ENCODE measurements at places on chromosomes 2 and 18.

GRCh38 chr2:217834744-217835513, 167.9 kb downstream of the TNS1 start:
- no peak for DNase-seq

GRCh38 chr2:50315336-50315735, 716.6 kb downstream of the NRXN1 start:
- DNase-seq = no peak

GRCh38 chr2:195763866-195764265, 106.8 kb downstream of the SLC39A10 start:
- no peak for DNase-seq

DNA sequence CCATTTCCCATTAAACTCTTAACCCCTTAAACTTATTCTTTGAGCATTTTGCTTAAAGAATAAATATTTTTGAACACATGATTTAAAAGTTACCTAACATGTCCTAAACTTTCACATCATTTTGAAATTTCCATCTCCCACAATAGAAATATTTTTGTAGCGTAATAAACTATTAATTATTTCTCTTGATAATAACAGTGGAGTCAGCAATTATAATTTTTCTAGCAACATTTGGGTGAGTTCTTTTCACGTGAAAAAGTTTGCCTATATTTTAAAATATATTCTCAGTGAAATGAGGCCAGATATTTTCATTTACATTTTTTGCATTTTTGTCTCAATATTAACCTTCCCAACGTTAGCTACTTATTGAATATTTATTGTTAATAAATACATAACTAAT, 320.4 kb upstream of the CRIM1 start:
- no peak for DNase-seq

GRCh38 chr2:46001741-46002506, 295.3 kb upstream of the EPAS1 start:
- no peak for DNase-seq

DNA sequence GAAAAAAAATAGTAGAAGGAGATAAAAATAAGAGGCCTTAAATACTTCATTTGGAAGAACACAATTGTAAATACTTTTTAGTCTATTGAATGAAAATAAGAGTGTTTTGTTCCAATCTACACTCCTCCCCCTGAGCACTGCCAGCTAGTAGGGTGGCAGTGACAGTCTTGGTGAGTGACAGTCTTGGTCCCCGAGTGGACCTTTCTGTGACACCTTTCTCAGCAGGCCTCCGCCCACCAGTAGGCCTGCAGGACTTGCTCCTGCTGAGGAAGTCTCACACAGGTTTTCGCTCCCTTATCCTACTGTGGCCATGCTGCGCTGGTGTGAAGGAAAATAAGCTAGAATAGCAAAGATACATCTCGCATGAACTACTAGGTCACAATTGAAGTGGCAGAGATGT, 666.8 kb downstream of the NR4A2 start:
- no peak for DNase-seq
